Cortex of kidney (tissue), 1 donor: ENCODE measurements at places on chromosomes 5 and 9.

- no peak for DNase-seq
Observed at GRCh38 chr5:177154003-177154643, 20.6 kb downstream of the NSD1 start.

DNA sequence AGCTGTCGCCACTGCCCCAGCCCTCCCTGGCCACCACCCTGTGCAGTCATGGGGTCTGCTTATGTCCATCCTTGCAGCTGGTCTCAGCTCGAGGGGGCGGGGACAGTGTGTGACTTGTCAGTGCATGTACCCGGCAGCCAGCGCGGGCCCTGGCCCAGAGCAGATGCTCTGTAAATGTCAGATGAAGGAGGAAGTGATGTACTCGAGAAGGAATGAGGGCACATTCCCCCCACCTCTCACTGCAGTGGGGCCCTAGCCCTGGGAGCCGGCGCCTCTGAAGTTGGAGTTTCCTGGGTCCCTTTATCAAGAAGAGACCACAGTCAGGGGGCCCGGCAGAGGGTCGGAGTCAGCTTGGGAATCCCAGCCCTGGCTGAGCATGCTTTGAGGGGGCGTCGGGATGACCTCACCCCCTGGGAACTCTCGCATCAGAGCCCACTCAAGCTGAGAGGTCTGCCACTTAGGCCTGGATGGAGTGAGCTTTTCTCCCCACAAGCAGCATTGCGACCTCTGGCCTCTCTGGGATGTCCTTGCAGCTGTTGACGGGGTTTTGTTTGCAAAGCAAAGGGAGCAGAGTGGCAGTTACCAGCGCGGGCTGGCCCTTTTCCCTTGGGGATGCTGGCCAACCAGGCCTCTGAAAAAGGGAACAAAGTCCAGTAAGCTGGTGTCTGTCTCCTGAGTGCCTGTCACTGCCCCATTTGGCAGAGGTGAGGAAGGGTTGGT lies 19.0 kb downstream of the NEURL1B start:
- DNase-seq, result no peak

GRCh38 chr9:34079181-34079580 lies 30.5 kb upstream of the UBAP2 start:
- no peak for DNase-seq

DNA sequence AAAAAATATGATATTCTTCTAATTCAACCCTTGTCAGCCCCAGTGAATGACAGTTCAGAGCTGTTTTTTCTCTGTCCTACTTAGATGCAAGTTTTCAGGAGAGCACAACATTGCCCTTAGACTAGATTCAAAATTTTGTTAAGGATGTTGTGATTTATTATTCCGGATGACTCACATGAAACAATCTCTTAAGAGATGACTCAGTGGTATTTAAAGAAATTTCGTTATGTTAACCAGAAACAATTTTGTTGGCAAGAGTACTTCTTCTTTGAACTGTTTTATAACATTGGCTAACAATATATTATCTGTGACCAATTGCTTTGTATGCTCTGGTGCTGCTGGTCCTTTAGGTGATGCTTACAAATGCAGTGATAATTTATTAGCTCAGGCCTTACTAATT lies 132.0 kb downstream of the IZUMO3 start:
- DNase-seq, result no peak

DNA sequence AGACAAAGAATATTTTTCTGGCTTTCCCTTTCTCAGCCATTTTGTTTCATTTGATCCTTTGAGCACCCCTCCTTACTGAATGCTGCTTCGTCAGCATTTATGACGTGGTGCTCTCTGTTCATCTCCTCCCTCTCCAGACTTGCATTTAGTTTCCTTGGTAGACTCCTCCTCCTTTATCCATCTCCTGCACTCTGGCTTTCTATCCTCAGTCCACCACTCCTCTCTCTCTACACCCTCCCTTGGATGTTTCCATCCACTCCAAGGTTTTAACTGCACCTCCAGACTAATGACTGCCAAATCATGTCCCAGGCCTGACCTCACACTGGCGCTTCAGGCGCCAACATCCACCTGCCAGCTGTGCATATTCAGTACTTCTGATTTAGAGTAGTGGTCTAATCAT lies 245.4 kb downstream of the RAB3C start:
- no peak for DNase-seq

- no peak for DNase-seq
Observed at GRCh38 chr5:98735806-98736507, 37.5 kb upstream of the RGMB start.

DNA sequence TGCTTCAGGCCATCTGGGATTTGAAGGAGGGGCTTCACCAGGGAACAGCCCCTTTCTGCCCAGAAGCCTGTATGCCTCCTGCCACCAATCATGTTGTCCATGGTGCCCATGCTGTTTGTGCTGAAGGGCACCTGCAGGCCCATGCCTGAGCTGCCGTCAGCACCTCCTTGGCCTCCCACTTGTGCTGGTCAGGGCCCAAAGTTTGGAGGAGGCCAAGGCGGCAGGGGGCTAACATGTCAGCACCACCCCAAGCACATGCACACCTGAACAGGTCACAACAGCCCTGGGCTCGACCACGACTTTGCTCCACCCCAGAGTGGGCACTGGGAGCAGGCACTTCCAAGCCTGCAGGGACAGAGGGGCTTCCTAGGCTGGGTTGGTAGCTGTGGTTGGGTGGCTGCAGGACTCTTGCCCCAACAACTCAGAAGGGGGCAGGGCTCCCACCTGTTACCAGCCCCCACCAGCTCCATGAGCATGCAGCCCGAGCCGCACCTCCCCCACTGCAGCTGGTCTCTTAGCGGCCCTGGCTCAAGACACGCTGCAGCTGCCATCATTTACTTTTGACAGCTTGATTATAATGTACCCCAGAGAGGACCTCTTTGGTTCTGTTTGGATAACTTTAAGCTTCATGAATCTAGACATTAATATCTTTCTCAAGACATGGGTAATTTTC lies 19.8 kb upstream of the NFIL3 start:
- DNase-seq, result no peak

DNA sequence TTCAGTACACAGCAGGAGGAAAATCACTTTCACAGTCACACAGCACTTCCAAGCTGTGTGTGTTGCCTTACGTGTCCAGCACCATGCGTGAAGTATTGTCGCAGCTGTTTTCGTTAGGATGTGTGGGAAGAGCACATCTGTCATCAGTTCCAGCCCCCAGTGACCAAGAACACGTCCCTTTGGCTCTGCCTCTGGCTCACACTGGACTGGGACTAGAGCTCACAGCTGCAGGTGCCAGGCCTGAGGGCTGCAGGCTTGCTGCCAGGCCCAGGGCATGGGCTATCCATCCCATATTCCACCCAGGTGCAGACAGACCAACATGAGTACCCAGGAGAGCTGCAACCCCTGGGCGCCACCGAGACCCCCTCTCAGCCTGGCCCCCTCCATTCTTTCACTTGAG lies 60.5 kb upstream of the ANKRD33B start:
- no peak for DNase-seq

DNA sequence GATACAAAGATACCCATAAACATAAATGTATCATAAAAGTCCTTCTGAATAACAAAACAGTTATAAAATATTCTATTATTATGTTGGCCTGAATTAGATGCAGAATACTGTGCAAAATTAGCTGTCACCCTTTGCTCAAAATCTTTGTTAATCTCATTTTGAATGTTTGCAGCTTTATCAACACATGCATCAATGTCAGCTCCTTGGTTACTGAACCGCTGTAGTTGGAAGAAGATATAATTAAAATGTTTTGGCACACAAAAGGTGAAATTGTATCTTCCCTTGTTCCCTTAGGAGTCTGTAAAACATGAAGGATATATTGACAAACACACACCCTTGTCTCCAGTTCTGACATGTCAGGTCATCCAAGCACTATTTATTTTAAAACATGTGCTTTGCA lies 146.3 kb upstream of the POU5F2 start:
- no peak for DNase-seq

DNA sequence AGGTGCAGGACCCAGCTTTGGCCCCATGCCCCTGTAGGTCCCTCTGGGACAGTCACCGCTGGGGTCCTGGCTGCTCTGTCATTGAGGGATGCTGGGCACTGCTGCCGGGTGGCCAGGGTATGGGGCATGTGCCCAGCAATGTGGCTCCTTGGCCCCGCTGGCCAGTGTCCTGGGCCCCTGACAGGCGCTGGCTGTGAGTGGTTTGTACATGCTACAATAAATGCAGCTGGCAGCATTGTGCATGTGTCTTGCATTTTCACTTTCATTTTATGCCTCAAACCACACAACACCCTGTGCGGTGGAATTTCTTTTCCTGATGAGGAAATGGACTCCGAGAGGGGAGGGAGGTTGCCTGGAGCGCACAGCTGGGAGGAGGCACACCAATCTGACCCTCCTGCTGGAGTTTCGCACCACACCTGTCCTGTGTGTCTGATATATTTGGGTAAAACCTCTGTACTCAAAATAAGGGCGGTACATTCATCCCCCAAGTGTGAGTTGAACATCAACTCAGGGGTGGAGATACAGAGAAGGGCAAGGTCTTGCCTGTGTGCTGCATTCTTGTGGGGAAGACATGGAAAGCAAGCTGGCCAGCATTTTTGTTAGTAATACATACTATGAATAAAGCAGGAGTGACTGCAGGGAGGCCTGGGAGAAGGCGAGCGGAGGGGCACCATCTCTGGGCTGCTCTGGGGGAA lies 11.7 kb downstream of the TSPAN17 start:
- no peak for DNase-seq

DNA sequence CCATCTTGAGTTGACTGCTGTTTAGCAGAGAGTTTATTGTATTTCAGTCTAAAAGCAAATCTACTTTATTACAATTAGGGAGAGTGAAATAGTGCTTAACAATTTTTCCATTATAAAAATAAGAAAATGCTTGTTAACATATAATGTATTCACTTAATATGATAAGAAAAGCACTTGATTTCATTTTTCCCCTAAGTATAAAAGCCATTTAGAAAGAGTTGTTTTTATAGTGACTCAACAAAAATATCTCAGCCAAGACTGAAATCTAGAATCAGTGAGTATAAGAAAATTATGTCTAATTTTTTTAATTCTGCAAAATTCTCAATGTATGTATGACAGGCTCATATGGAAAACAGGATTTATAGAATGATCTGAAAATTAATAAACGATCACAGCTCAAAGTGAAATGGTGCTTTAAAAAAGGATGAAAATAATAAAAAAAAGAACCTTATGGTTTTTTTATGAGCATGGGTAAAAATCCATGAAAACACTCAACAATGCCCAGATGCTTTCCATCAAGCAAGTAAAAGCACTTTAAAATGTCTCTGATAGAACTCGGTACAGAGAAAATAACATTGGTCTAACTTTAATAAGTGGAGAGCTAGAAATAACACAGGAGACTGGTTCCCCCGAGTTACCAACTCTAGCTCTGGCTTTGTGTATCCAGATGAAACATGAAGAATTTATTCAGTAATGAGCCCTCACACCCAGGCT lies 1057.8 kb upstream of the WWC1 start:
- no peak for DNase-seq

GRCh38 chr5:159781626-159782157 lies 134.6 kb upstream of the ADRA1B start:
- DNase-seq, result no peak

DNA sequence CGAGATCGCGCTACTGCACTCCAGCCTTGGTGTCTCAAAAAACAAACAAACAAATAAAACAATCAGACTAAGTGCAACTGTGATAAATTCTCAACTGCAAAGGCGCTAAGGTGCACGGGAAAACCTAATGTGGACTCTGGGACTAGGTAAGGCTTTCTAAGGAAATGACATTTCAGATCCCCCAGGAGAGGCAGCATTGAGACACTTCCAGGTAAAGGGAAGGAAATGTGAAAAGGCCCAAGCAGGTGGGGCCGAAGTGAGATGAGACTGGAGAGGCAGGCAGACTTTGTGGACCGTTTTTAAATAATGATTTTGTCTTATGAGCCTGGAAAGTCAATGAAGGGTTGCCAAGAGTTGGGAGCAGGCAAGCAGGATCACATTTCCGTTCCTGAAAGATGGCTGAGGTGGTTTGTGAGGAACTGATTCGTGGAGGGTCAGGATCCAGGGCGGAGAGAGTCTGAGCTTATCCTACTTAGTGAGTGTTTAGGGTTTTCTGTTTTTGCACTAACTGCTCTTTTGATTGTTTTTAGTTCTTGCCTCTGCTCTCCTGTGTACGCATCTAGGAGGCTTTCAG lies 2.0 kb upstream of the APBA1 start:
- no peak for DNase-seq

DNA sequence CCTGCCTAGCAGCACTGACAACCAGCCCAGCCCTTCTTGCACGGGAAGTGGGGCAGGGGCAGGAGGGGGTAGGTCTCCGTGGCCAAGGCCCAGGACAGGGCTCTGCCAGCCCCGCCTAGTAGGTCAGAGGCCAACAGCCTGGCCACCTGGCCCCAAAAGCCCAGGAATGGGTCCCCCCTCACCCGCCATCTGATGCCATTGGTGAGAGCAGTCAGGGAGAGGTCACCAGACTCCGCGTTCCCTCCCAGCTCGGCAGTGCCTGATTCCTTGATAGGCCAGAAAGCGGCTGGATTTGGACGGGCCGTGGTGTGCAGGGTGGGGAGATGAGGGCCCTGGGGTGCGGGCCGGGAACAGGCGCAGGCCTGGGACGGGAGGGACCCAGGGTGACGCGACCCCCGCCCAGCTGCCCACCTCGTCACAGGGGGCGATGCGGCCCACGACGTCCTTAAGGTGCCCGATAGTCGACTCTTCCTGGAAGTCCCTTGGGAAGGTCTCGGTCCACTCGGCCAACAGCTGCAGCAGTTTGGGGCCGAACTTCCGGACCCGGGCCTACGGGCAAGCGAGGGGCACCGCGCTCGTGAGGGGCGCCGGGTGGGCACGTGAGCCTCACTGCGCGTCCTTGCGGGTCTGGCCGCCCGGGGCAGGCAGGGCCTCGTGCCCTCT lies 64.5 kb upstream of the RNF130 start:
- DNase-seq, result no peak

- no peak for DNase-seq
Observed at GRCh38 chr9:108160706-108161355, 671.3 kb upstream of the KLF4 start.

DNA sequence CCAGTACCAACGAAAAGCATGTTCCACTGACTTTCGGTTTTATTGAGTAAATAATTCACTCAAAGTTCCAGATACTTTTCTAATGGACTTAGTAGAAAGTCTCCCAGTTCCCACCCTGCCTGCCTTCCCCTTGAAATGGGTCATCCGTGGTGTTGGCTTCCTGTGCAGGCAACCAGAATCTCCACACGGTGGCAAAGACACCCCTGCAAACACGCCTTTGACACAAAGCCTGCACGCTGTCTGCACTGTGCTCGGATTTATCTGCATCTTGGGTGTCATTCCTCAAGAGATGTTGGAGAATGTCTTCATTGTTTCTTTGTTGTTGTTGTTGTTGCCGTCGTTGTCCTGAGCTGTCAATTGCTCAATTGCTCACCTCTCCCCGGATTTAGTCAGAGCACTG lies 150.0 kb upstream of the IRX2 start:
- DNase-seq, result no peak

DNA sequence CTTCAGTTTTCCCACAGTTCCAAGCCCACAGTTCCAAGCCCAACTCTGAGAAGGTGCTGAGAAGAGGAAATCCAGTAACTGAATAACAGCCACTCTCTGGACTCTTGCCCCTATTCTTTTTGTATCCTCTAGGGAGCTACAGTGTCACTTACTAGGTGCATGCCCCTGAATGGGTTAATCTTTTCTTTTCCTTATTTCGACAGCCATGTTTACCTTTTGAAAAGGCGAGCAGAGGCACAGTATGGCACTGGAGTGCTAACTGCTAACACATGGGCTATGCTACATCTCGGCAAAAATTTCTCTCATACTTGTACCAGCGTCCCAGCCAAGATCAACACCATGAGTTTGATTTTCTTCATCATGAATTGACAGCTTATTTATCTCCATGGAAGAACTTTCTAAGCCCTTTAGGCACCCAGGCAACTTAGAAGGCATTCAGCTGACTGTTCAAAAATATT lies 222.6 kb downstream of the EBF1 start:
- no peak for DNase-seq

GRCh38 chr5:137306903-137307302 lies 192.2 kb downstream of the SPOCK1 start:
- no peak for DNase-seq
